Uterine smooth muscle cell (primary cell): ENCODE measurements at places on chromosomes 2 and 18. TPM values are rescaled to one million over a fixed set of nuclear protein-coding genes. Genes with fewer than 3 reads are reported as not detected.

The SLC14A1 gene
- total RNA-seq: 13.3 and 34.7 TPM in 2 replicates

The SCN7A gene
- 0.11 and 0.12 TPM in 2 replicates for total RNA-seq

The VIT gene
- total RNA-seq: 0.37 and 1.5 TPM in 2 replicates

The DNAH7 gene
- 0.77 and 1.4 TPM in 2 replicates for total RNA-seq

The ALPP gene
- not detected in 2 replicates for total RNA-seq

The PAIP2B gene
- 1.1 and 1.6 TPM in 2 replicates for total RNA-seq

The DCDC2C gene
- 0.37 TPM in 1 of 2 replicates, not detected in the other for total RNA-seq

The SNORC gene
- 0.44 and 1.2 TPM in 2 replicates for total RNA-seq

The TRIM43 gene
- total RNA-seq: not detected in 2 replicates

The PFN4 gene
- 0.33 and 0.62 TPM in 2 replicates for total RNA-seq

The FBXO41 gene
- 2.1 and 3.4 TPM in 2 replicates for total RNA-seq

The AGAP1 gene
- 11.8 and 11.9 TPM in 2 replicates for total RNA-seq

The ITPRIPL1 gene
- total RNA-seq: 5.1 and 5.9 TPM in 2 replicates

The FOXI3 gene
- total RNA-seq: not detected in 2 replicates

The ABCB11 gene
- not detected in 2 replicates for total RNA-seq

The COL6A3 gene
- total RNA-seq: 1,986 and 2,978 TPM in 2 replicates

The PAX8 gene
- 0.12 and 0.89 TPM in 2 replicates for total RNA-seq
